ENCODE measurements at places on chromosomes 5 and 9.

DNA sequence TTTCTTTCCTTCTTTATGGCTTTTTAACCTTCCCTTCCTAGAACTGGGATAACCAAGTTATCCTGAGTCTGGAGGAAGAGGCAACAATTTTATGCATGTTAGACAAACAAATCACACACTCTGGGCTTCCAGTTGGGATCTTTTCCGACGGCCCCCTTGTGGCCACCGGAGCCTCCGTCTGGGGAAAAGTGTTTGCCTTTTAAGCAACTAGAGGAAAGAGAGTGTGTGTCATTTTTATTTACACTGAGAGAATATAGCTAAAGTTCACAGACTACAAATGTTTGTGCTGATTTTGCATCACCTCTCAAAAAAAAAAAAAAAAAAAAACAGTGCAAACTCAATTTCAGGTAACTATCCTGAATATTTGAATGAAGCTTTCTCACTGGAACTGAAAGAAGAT lies 126.2 kb downstream of the SEMA6A start:
- DNase-seq = no peak

GRCh38 chr5:15283076-15283475 lies 216.9 kb upstream of the FBXL7 start:
- no peak for DNase-seq

GRCh38 chr5:146671561-146672295 lies 155.7 kb upstream of the GPR151 start:
- no peak for DNase-seq

DNA sequence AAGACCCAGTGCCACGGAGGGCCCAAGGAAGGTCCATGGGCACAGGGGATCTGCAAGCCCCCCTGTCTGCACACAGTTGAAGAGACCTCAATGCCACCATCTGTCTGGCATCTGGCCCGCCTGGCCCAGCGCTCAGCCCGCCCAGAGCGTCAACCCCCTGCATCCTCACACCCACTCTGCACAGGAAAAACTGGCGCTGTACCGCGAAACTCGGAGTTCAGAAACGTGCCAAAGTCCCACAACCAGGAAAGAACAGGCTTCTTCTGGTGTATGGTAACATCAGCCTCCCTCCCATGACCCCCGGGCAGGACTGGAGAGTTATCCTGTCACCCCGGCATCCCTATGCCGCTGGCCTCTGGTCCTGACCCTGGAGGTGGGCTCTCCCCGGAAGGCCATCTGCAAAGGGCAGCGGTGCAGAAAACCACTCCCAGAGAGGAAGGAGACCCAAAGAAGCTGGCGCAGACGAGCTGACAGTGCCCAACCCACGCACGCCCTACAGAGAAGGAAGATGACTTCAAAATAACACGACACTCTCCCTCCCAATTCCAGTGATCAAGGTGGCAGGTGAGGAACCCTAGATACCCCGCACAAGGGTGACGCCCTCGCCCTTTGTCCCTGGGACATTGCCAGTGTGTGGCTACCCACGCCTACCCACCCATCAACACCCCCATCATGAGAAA lies 18.9 kb downstream of the VAV2 start:
- DNase-seq = no peak

GRCh38 chr9:123960366-123960765 lies 30.4 kb upstream of the DENND1A start:
- no peak for DNase-seq

- no peak for DNase-seq
Measured at GRCh38 chr9:115910959-115911358, 242.6 kb upstream of the PAPPA start.

- DNase-seq = no peak
Measured at GRCh38 chr5:168773226-168773625, 194.1 kb upstream of the PANK3 start.

GRCh38 chr5:124538931-124539330 lies 207.5 kb downstream of the ZNF608 start:
- DNase-seq = no peak

- no peak for DNase-seq
Measured at GRCh38 chr9:106745457-106745856, 117.5 kb upstream of the ZNF462 start.

DNA sequence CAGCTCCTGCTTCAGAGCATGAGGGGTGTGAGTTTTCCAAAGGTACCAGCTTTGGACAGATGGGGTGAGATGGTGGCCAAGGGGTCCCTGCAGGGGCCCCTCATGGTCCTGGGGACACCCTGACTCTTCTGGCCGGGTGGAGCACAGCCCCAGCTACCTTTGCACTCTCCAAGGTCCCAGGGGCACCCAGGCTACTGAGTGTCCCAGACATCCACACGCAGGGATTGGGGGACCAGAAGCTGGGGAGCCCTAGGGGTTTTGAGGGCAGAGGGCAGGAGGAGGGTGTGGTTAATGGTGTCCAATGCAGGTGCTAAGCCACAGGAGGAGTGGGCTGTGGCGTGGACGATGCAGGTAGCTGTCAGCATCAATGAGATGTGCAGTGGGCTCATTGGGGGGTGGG lies 16.0 kb upstream of the CLPTM1L start:
- no peak for DNase-seq

DNA sequence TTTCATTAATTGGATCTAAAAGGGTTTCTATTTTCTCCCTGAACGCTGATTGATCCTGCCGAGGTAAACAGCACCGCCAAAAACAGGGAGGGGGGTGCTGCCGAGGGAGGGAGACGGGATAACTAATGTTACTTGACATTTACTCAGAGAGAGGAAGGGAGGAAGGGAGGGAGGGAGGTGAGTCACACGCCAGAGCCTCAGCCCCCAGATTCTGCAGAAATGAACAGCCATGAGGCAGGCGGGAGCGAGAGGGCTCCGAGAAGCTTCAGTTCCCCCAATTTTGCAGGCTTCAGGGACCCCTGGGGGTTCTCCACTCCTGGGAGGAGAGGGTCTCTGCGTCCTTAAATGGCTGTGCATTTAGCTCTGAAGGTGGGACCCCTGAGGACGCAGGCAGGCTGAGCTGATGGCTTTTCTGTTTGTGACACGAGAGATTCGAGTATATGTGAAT lies 59.1 kb upstream of the IER5L start:
- peak; percentile 36 for DNase-seq

GRCh38 chr9:119934497-119934896 lies 565.3 kb upstream of the BRINP1 start:
- no peak for DNase-seq

GRCh38 chr5:155616779-155617392 lies 603.3 kb downstream of the KIF4B start:
- no peak for DNase-seq

DNA sequence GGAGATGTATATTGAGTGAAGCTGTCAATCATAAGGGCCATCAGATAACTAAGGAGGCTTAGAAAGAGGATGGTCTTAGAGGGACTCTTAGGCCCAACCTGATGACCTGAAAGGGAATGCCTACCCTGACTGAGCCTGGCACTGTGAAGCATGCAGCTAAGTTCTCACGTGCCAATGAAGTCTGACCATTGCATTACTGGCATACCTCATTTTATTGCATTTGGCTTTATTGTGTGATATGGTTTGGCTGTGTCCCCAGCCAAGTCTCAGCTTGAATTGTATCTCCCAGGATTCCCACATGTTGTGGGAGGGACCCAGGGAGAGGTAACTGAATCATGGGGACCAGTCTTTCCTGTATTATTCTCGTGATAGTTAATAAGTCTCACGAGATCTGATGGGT lies 421.6 kb upstream of the SGCD start:
- DNase-seq = no peak

DNA sequence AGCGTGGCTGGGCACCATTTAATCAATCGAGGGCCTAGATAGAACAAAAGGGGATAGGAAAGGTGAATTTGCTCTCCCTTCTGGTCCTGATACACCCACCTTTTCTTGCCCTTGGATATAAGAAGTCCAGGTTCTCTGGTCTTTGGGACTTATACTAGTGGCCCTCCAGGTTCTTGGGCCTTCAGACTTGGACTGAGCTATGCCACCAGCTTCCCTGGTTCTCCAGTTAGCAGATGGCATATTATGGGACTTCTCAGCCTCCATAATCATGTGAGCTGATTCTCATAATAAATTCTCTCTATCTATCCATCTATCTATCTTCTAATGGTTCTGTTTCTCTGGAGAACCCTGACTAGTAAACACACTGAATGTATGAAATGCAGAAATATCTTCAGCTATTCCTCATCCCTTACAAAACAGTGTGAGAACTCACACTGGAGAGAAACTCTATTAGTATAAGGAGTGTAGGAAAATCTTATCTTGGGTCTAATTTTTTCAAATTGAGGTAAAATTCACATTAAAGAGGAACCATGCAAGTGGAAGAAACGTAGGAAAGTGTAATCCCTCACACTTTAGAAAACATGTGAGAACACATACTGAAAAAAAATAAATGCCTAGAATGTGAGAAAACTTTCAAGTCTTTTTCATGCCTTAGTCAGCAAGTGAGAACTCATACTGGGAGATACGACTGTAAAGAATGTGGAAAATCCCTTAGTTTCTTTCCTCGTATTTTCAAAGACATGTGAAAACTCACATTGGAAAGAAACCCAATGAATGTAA lies 15.5 kb downstream of the PCDHB15 start:
- DNase-seq = no peak

DNA sequence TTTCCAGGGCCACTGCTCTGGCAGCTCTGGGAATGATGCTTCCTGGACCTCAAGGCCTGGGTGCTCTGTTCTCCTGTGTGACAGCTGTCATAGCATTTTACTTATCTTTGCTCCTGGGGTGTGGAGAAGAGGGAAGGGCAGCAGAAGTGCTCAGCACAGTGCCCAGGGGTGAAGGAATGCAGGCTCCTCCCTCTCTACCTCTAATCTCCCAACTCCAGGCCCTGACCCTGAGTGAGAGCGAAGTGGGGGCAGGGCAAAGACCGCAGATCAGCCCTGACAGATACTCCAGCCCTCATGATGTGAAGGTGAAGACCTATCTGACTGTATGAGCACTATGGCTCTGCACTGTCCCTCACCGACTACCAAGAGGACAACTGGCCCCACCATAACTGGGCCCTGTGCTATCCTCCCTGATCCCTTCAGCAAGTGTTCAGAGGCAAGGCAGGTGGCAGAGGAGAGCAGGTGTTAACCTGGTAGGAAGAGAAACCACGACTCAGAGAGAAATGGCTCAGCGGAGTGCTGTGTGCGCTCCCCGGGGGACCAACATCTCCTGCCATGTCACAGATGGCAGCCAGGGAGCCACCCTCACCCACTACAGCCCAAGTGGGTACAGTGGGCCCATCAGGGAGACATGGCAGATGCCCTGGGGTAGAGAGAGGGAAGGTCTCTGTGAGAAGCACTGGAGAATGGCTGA lies 16.8 kb downstream of the ACSL6 start:
- no peak for DNase-seq

- DNase-seq = no peak
Measured at GRCh38 chr5:171893290-171893886, 107.8 kb downstream of the SMIM23 start.

DNA sequence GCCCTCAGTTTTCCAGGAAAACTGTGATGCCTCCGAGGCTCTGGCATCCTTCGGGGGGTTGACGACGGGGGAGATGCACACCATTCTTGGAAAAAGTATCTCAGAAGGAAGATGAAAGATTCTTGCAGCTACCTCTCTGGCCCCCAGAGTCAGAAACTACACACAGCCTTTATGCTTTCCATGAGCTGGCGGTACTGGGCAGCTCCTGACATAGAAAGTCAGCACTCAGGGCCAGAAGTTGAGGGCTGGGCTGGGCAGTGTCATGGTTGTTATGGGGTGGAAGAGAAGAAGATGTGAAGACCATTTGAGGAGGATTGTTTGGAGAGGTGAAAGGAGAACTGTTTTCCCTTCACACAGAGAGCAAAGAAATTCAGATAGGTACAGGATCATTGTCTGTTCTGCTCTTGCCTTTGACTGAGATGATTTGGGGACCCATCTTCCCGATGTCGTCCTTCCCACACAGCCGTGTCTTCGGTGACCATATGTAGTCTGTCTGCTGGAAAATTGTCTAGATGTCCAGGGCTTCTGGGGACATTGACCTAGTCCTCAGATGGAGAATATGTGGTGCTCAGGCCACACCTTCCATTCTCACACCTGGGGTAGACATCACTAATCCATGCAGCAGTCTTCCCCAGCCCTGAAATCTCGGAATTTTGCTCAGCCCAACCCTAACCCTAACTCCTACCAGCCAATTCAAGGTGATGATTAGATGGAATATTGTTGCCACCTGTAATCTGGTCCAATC lies 237.1 kb downstream of the CACNA1B start:
- DNase-seq = no peak

DNA sequence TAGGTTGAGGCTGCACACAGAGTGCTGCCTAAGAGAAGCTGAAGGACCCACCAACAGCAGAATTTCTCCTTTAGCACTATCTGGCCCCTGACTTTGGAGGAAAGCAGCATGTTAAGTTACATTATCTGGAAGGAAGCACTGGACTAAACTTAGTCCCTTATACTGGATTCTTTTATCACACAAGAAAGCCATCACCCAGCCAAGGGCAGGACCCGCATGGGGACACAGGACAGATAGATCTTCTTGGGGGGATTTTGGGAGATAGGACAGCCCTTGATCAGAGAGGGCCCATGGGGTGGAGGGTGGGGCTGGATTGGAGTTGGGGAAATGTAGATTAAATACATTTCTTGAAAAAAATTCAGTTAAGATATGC lies 14.4 kb downstream of the ANKRD33B start:
- no peak for DNase-seq

DNA sequence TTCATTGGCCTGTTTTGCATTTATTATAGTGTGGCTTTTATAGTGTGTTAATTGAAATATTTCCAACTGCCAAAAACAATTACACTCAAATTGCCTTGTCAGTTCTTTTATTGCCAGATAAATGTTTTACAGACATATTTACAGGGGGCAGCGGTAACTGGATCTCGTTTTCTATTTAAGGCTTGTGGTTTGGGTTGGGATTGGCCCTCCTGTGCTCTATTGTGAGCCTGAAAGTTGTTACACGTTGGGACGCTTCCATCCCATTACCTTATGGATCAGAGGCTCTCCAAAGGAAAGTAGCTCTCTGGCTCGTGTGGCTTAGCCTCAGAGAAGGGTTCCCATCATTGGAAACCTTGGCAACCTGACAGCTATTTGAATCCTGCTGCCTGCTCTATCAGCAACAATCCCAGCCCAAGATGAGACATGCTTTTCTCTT lies 20.8 kb downstream of the DNAI1 start:
- no peak for DNase-seq

- DNase-seq = no peak
Measured at GRCh38 chr5:90962481-90962880, 403.9 kb downstream of the ADGRV1 start.

GRCh38 chr9:129374651-129375050 lies 196.6 kb upstream of the IER5L start:
- no peak for DNase-seq

GRCh38 chr9:108463932-108464606 lies 391.7 kb downstream of the ACTL7B start:
- no peak for DNase-seq

DNA sequence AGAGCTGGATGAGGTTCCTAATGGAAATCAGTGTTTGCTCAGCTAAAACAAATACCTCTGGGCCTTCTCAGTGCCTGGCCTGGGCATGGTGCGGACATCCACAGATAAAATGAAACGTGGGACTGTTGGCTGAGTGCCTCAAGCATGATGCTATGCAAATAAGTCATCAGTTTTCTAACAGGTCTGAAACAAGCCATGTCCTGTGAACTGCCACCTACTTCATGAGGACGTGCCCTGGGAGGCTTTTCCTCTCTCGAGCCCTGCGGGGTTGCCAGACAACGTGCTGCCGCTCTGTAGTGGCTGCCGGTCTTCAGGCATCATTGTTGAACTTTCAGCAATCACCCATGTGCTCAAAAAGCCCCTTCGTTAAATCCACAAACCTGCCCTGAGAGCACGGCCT lies 240.4 kb upstream of the IRX2 start:
- no peak for DNase-seq

GRCh38 chr5:98308960-98309359 lies 464.5 kb upstream of the RGMB start:
- DNase-seq = peak; percentile 47
